ENCODE measurements at places on chromosomes 2 and 18.

- no peak for DNase-seq
These were observed 10.4 kb downstream of the WDR7 start for GRCh38 chr18:56661360-56662062.

DNA sequence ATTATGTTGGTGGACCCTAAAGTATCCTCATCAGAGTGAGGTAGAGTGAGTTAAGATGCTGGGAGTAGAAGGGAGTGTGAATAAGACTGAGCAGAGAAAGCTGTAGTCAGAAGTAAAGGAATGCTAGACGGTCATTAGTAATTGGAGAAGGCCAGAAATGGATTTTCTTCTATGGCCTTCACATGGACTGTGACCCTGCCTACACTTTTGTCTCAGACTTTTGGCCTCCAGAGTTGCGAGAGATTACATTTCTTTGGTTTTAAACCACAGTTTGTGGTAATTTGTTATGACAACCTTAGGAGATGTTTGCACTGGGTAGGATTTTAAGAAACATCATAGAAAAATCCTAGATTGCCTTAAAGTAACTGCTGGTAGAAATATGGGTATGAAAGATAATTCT lies 1267.7 kb upstream of the TMEFF2 start:
- DNase-seq, result no peak

- DNase-seq, result no peak
These were observed 269.3 kb downstream of the TNS1 start for GRCh38 chr2:217733461-217733860.

- no peak for DNase-seq
These were observed 106.9 kb upstream of the THOC1 start for GRCh38 chr18:374721-375168.

DNA sequence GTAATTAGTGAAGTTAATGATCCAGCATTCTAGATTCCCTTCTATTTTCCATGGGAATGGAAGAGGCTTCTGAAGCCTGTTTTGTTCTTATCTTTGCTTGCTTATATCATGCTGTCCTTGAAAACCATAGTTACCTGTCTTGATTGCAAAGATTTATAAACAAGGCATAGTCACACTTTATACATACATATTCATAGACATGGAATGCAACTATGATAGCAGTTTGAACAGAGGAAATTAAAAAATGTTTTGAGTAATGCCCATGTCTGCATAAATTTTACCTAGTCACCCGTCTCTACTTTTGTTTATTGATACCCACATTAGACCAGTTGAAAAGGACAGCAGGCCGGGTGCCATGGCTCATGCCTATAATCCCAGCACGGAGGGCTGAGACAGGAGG lies 289.0 kb downstream of the PTPRM start:
- DNase-seq, result no peak

GRCh38 chr2:51490576-51491234 lies 458.8 kb upstream of the NRXN1 start:
- no peak for DNase-seq

- no peak for DNase-seq
These were observed 745.3 kb downstream of the SATB2 start for GRCh38 chr2:198712485-198712884.

DNA sequence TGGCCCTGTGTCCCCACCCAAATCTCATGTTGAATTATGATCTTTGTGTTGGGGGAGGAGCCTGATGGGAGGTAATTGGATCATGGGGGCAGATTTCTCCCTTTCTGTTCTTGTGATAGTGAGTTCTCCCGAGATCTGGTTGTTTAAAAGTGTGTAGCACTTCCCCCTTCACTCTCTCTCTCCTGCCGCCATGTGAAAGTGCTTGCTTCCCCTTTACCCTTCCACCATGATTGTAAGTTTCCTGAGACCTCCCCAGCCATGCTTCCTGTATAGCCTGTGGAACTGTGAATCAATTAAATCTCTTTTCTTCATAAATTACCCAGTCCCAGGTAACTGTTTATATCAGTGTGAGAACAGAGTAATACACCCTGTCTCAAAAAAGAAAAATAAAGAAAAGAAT lies 25.5 kb downstream of the LRRFIP1 start:
- no peak for DNase-seq

DNA sequence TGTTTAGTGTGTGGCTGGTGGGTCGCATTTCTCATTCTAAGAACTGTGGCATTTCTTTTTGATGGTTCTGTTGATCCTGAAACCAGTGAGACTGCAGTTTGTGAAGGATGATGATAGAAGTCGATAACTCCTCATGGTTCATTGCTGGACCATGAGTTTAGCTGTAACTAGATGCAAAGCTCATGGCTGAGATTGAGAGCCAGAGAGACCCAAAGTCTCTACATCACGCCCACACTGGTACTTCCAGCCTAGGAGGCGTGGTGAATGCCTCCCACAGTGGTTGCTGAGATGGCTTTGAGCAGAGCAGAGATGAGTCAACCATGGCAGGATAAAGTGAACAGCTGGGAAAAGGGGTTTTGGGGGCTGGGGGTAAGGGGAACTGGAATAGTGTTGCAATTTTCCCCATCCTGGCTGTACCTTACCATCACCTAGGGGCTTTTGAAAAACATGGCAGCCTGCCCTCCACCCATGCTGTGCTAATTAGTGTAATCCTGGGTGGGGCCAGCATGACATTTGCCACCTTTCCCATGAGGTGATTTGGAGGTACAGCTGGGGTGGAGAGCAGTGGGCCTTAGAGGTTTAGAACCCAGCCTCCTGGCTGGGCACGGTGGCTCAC lies 24.1 kb downstream of the INPP4A start:
- no peak for DNase-seq

DNA sequence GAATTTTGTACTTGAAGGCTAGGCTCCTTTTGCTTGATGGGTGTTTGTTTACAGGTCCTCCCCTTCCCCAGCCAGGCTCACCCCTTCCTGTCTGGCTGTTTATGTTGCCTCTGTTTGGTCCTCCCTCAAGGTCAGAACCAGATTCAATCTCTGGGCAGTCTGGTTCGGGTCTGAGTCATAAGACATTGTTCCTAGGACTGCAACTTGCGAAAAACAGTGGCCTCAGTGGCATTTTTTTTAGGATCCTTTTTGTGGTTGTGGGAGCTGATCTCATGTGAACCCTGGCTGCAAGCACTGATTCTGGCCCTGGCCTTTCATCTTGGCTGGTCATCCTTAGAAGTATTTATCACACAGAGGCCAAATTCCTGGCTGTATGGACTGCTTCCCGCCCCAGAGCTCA lies 370.4 kb downstream of the CLIP4 start:
- no peak for DNase-seq

- no peak for DNase-seq
These were observed 40.3 kb upstream of the YPEL5 start for GRCh38 chr2:30106543-30106942.

DNA sequence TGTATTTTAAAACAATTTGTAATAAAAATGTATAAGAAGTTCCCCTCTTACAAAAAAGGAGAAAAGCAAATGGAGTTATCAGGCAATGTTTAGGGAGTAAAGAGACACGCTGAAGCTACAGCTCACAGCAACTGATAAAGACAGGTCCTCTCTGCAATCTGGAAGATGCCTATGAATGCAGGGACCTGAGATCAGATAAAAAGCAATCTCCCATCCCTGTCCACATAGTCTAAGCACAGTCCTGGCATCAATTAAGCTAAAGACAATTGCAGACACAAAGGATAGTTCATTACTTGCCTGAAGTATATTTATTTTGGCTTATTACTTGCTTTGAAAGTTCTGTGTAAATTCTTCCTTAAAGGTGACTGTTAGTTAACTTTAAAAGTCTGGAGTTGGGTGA lies 5.0 kb downstream of the EIF2AK3 start:
- no peak for DNase-seq
